ENCODE measurements at places on chromosomes 12 and 14. TPM values are rescaled to one million over a fixed set of nuclear protein-coding genes. Genes with fewer than 3 reads are reported as not detected.

Gene ASPG
- total RNA-seq = 0.87 TPM

Gene TOMM20L
- not detected for total RNA-seq

Gene BHLHE41
- total RNA-seq = 0.12 TPM

Gene CLEC1B
- total RNA-seq = not detected

Gene CCDC38
- 0.12 TPM for total RNA-seq

- DNase-seq = peak; percentile 89
These were observed 10.0 kb downstream of the LRCOL1 start for GRCh38 chr12:132600048-132601032.

DNA sequence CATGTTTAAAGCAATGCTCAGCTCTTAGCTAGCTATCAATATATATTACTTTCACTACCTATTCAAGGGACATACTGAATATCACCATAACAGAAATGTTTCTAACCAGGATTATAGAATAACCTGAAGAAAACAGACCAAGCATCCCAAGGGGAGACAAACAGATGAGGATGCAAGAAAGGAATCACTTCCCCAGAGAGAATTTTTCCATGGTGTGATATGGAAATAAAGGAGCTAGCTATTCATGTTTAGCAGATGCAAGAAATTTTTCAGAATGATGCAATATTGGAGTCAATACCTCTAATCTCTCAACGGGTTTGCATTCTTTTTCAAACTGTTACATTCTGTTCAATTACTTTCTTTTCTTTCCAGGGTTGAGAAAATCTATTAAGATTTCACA is 538.9 kb upstream of the FLRT2 start:
- DNase-seq = no peak

DNA sequence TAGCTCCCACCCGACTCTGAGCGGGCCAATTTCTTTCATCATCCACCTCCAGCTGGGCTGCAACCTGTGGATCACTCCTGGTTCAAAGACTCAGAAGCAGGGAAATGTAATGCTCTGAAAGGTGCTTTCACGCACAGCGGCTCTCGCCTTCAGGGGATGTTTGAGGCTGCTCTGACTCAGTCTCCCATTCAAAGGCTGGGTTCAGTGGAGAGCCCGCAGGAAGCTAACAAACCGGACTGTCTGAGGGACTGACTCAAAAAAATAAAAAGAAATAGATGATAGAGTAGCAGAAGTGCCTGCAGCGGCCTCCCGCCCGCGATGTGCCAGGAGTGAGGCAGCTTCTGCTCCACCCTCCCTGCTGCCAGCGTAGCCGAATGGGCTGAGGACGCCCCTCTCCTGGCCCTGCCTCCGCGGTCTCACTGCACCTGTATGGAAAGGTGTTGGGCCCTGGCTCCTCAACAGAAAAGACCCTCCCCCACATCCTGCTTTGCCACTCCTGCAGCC is 98.0 kb downstream of the GCH1 start:
- DNase-seq = no peak

DNA sequence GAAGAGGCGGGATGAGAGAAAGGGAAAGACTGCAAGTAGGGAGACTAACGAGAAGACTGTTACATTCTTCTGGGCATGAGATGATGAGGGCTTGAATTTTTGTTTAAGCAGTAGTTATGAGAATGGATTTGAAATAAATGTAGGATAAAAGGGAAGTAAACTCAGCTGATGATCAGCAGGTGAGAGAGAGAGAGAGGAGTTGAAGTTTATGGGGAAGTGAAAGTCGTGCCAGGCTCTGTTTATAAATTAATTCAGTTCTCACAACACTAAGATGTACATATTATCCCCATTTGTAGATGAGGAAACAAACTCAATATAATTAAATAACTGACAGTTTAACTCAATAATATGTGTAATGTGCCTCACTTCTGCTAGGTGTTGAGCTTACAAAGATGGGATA is 170.0 kb upstream of the RMST start:
- no peak for DNase-seq

- no peak for DNase-seq
These were observed 27.4 kb downstream of the FAM234B start for GRCh38 chr12:13071305-13072280.

DNA sequence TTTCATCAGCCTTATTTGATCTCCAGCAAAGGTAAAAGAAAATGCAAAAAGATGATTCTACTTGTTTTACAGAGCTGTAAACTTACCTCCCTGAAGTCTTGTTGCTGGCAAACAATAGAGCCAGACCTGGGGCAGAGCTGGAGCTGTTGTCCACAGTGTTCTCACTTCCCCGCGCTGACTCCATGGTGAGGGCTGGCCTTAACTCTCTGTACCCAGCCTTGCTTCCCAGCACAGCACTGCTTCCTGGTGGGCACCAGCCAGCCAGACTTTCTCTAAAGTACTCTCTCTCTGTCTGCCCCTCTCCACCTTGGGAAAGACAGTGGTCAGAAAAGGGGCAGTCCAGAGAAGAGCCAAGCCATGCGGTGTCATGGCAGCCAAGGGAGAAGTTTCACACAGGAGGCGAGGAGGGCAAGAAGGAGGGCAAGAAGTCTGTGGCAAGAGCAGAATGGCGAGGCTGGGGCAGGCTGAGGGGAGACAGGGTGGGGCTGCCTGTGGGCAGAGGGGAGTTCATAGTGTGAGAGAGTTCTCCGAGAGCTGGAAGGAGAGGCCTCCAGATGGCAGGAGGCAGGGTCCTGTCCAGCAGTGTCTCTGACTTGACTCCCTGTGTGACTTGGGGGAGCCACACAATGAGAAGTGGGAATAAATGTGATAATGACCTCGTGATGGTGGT is 9.3 kb downstream of the EVL start:
- DNase-seq = no peak
